Iris pigment epithelial cell (primary cell): ENCODE measurements at places on chromosomes 3 and 15.
A peak's percentile ranks its signal among the peaks of the same experiment; 100 is the strongest.

DNA sequence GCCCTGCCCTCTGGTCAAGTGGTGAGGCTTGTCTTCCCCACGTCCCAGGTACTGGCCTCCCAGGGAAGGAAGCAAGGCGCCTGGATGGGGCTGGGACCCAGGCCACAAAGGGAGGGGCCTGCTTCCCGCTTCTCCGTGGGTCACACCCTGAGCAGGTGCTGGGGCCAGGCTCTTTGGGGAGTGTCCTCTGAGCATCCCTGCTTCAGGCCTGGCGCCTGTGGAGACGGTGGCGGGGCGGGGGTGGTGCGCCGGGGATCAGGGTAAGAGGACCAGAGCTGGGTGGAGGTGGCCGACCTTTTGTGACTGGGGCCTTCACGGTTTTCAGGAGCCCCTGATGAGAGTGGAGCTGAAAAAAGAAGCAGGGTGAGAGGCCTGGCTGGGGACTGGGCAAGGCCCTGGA, 3.6 kb downstream of the PLA2G4B start:
- no peak for DNase-seq

- DNase-seq = no peak
These were observed 168.3 kb upstream of the TGFBR2 start for GRCh38 chr3:30438126-30438525.

- peak; percentile 70 for DNase-seq
These were observed 100.7 kb downstream of the ZIC4 start for GRCh38 chr3:147305533-147306250.

DNA sequence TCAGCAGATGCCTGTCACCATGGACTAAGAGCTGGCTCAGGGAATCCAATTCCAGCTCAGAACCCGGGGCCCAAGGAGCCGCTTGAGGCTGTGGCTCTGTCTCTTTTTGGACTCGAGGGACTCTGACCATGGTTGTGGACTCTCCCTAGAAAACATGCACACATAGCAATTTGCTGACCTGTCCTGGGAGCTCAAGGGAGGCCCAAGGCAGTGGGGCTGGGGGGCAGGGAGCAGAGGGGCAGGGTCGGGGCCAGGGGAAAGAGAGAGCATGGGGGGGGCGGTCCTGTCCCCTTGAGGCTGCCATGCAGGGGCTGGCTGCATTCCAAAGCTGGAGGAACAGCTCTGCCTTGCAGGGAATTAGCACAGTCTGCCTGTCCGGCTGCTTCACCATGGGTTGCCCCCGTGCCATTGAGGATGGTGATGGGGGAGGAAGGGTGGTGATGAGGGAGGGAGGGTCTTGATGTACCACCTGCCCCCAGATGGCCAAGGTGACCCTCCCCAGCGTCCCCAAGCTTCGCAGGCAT, 190.1 kb downstream of the GOLGA6L6 start:
- DNase-seq = no peak

DNA sequence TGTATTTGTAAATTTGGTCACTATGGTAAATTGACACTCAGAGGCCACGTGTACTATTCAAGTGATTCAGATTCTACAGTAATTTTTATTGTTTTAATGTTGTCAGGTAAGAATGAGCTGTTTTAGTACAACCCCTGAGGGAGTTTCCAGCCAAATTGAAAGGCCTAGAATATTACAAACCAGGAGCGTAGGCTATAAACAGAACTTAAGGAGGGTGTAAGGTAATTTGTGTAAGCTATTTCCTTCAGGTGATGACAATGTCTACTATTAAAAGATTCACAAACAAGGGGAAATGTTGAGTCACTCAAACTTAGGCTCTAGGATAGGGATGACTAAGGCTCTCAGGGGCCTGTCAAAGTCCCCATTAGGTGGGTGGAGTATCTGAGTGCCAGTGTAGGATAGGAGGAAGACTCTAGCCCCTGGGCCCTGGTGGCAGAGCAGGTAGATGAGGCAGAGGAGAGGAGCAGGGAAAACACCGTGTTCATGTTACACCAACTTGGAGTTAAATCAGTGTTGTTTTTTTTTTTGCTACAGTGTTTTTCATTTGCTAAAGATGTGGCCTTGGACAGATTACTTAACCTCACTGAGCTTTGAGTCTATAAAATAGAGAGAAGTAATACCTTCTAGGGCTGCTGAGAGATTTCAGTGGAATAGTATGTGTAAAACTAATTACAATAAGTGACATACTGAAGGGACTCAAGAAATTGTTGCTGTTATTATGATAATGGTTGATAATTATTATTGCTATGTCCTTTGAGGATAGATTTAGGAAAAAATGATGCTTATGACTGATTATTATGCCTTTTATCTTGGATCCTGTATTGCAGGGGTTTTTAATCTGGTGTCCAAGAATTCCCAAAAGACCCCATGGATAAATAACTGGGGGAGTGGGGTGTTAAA, 10.3 kb downstream of the TM4SF1 start:
- peak; percentile 83 for DNase-seq
